Right renal pelvis (tissue), 4 donors: ENCODE measurements at places on chromosomes 1 and 21. TPM values are rescaled to one million over a fixed set of nuclear protein-coding genes. Genes with fewer than 3 reads are reported as not detected.

DNA sequence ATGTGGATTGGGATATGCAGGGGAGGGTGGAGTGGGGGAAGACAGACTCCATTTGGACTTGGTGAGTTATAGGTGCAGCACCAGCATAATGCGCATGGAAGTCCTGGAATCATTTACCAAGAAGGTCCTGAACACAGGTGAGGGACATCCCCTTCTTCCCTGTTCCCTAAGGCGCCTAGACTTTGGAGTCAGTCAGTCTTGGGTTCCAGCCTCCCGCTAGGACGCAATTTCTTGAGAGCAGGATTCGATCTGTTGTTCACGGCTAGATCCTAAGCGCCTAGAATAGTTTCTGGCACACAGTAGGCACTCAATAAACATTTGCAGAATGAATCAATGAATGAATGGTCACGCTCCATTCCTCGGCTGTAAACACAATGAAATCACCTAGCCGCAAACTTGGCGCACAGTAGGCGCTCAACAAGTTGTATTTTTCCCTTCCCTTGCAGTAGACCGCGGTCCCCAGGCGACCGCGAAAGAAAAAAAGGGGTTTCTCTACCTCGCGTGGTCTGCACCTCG lies 1.0 kb upstream of the AK4 start:
- no peak for DNase-seq

The CCDC18 gene
- 10.7 TPM for polyA plus RNA-seq

The BATF3 gene
- 1.2 TPM for polyA plus RNA-seq

GRCh38 chr1:203722909-203723308 lies 42.1 kb upstream of the LAX1 start:
- DNase-seq, result no peak

DNA sequence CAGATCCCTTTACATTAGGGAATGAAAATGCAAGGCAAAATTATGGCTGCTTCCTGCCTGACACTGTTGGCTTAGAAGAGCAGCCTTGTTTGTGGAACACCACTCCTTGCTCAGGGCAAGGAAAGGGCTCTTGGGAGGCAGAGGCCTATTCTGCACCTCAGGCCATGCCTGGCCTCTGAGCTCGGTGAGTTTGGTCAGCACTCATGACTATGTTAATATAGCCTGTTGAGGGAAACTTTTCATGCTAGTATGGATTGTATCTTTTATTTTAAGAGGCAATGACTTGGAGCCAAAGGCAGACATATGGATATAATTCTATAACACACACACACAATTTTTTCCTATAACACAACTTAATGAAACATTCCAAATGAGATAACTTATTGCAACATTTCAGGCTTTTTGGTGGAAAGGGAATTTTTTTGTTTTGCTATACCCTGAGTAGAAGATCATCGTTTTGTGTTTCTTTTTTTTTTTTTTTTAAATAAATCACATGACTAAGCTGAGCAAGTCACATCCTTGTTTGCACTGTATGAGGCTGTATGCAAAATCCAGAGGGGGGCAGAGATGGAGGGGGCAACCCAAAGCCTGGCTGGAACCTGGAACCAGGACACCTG lies 5.6 kb upstream of the YRDC start:
- DNase-seq, result no peak

DNA sequence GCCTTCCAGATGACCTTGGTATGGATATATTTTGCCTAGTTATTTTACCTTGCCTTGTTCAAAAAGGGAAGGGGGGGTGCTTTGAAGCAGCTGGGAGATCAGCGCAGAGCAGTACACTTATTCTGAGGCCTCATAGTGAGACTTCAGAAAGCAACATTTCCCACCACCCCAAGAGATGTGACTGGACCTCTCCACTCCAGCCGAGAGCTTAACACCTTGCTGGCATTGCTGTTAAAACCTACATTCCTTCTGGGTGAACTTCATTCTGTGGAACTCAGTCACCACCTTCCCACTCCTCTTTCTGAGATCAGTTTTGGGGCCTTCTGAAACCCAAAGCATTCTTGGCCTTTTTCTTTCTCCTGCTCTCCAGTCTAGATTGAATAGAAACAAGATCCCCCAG lies 148.7 kb downstream of the BARHL2 start:
- DNase-seq, result no peak

The PTCH2 gene
- polyA plus RNA-seq, result 4.7 TPM

DNA sequence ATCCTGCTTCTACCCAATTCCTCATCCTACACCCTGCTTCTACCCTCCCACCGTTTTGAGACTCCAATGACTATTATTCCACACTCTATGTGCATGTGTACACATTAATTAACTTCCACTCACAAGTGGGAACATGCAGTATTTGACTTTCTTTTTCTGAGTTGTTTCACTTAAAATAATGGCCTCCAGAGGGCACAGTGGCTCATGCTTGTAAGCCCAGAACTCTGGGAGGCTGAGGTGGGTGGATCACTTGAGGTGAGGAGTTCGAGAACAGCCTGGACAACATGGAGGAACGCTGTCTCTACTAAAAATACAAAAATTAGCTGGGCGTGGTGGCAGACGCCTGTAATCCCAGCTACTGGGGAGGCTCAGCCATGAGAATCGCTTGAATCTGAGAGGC lies 464.8 kb downstream of the PTBP2 start:
- DNase-seq, result no peak

The GRIK3 gene
- 3.0 TPM for polyA plus RNA-seq

The TNFRSF25 gene
- polyA plus RNA-seq, result 13.8 TPM
